ENCODE measurements at places on chromosomes 3 and 15.

GRCh38 chr3:114545193-114545592, 251.4 kb downstream of the TIGIT start:
- DNase-seq, result no peak

- DNase-seq, result no peak
Measured at GRCh38 chr15:33517944-33518343, 207.2 kb downstream of the RYR3 start.

- DNase-seq, result no peak
Measured at GRCh38 chr3:105598042-105598796, 231.5 kb downstream of the ALCAM start.

- DNase-seq, result no peak
Measured at GRCh38 chr3:48951764-48952163, 33.1 kb downstream of the ARIH2 start.

GRCh38 chr3:72343078-72343477, 505.2 kb downstream of the SHQ1 start:
- no peak for DNase-seq

GRCh38 chr3:69967156-69967555, 32.4 kb upstream of the SAMMSON start:
- no peak for DNase-seq

- no peak for DNase-seq
Measured at GRCh38 chr3:188212308-188212969, 58.5 kb downstream of the LPP start.

- DNase-seq, result peak; percentile 38
Measured at GRCh38 chr3:52851348-52851747, 16.5 kb upstream of the MUSTN1 start.

- DNase-seq, result no peak
Measured at GRCh38 chr15:98142572-98142971, 182.1 kb downstream of the ARRDC4 start.

- no peak for DNase-seq
Measured at GRCh38 chr15:63811942-63812550, 21.7 kb downstream of the HERC1 start.

GRCh38 chr3:183212565-183212964, 40.5 kb upstream of the B3GNT5 start:
- DNase-seq, result peak; percentile 72

GRCh38 chr3:146715170-146715569, 110.0 kb upstream of the PLSCR5 start:
- no peak for DNase-seq

DNA sequence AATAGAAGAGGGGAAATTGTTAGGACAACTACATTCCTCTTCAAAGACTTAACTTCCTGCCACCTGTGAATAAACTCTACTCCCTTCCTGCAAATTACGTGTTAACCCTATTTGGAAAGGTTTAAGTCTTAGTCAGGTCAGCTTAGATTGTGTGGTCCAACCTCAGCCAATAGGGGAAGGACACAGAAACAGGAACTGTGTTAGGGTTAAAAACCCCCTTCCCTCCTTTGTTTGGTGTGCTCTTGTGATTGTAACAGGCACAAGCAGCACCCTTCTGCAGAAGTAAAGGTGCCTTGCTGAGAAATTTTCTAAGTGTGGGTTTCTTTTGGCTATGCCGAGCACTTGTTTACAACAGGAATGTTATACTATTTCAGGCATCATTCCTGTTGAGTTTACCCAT, 45.0 kb upstream of the FSTL1 start:
- DNase-seq, result no peak

- DNase-seq, result no peak
Measured at GRCh38 chr3:112759681-112760080, 87.0 kb downstream of the CD200R1L start.

DNA sequence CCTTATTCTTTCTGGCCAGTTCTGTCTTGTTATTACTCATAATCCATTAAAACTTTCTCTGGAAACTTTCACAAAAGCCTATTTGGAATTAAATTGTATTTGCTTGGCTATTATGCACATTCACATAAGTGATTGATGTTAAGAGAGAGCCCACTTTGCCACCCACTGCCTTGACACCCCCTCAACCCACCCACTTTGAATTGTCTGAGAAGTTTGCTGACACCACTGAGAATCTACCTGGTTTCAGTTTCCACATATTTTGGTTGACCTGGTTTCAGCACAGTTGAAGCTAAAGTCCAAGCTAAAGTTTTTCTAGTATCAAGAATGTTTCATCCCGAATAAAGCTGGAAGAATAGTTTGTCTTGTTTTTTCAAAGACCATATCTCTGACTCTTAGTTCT, 70.9 kb downstream of the ARMC8 start:
- no peak for DNase-seq

DNA sequence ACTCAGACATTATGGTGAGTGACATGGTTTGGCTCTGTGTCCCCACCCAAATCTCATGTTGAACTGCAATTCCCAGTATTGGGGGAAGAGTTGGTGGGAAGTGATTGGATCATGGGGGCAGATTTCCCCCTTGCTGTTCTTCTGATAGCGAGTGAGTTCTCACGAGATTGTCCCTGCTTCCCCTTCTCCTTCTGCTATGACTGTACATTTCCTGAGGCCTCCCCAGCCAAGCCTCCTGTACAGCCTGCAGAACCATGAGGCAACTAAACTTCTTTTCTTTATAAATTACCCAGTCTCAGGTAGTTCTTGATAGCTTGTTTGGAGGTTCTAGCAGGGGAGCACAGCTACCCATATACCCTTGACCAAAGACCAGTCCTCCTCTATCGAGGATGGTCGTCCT, 45.9 kb downstream of the ADAM10 start:
- peak; percentile 18 for DNase-seq

DNA sequence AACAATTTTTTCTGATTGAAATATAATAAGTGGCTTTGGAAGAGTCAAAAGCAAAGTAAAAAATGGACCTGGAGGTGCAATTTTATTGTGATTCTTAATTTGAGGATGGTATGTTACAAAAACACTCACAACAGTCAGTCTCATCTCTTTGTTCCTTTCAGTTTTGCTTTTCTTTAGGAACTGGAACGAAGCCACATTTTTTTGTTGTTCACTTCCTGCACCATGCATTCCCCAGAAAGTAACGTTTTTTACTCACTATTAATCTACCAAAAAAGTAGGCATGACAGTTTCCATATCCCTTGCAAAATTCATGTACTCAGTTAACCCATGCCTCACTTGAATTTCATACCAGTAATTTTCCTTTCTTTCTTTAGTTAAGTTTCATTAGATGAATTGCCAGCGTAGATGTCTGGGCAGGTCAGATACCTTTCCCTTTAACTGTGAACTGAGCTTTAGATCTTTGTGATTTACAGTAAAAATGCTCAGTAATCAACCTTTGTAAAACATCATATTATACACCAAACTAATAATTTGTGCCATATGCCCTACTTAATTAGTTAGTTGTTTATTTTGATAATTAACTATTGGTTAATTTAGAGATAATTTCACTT, 384.3 kb downstream of the ROBO1 start:
- DNase-seq, result no peak

DNA sequence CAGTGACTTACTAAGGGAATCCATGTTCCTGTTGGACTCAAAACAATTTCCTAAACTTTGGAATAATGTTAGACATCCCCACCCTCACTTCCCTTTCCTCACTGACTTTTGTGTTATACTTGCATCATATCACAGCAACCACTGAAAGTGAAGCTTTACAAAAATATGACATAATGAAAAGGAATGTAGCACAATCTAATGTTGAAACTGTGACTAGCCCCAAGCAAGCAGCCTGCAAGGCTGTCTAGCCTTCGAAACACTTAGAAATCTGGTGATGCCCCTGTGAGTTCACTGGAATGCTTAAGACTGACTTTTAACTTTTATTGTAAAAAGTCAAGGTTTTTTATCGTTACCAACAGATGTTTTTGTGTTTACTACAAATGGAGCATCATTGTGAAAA, 203.7 kb upstream of the ZNF385D start:
- DNase-seq, result no peak

DNA sequence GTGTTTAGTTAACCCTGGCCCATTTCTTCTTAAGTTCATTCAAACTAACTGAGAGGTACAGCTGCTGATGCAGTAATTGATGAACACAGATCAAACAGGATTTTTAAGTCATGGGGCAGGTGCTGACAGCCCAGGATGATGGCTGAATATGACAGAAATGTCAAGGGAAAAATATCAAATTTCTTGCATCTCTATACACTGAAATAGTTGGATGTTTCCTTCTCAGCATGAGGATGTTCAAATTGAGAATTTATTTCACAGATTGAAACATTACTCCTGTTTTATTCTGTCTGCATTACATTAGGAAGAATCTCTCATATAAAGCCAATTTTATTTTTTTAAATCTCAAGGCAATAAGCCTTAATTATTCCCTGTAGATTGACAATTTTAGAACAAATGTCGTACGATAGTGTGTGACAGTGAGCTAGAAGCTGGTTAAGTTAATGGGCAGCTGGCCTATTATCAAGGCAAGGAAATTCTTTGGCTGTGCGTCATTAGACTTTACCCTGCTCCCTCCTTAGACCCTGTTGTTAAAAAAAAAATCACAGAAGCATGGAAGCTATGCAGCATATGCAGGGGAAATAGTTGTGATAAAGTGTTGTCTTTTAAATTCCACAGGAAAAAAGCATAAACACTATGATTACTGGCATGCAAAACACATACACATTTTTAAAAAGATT, 183.8 kb upstream of the KCNMB2 start:
- no peak for DNase-seq

DNA sequence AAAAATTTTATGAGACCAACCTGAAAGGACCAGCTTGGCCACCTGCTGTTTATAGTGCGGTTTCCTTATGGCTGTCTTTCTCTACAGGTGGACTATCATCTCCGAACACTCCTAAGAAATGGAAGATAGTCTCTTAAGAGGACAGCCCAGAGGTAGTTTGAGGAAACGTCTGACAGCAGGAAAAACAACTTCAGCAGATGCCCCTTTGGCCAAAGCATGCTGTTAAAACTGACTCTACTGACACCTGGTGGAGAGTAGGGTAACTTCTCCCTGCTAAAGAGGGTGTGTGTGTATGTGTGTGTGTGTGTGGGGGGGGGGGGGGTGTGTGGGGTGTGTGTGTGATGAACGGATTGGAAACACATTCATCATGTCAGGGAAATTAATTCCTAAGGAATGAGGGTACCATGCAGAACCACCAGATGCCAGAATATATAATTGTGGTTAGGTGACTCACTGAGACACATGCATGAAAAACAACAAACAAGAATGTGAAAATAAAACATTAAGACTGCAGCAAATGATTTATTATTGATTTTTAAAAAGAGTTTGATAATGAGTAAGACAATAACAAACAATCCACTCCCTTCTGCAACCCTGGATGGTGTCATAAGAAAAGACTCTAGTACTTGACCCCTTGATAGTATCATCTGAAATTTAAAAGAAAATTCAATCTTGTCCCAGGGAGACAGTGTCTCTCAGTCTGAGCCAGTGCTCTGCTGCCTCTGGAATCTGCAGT, 256.5 kb downstream of the THRB start:
- DNase-seq, result peak; percentile 49

DNA sequence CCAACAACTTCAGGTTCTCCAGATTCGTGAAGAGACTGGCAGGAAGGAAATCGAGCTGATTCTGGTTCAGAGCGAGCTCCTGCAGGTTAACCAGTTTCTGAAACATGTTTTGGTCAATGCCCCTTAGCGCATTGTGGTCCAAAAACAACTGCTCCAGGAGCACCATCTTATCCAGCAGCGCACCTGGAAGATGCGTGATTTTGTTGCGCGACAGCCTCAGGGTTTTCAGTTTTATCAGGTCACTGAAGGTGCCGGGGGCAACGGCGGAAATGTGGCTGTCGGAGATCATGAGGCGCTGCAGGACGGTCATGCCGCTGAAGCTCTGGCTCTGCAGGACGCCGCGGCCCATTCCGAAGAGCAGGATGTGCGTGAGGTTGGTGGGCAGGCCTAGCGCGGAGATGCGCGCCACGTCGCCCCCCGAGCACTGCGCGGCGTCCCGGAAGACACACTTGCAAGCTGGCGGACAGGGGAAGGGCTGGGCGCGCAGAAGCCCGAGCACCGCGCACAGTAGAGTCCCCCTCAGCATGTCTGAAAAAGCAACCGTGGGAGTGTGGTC, 1.2 kb downstream of the GP5 start:
- no peak for DNase-seq

Data from inflammatory macrophage (primary cell).